Hepatic stellate cell (primary cell): ENCODE measurements at places on chromosomes 7 and 10.

- peak; percentile 78 for DNase-seq
These were observed 73.3 kb downstream of the PRPF18 start for GRCh38 chr10:13659887-13660550.

GRCh38 chr7:107924841-107925504, 34.0 kb downstream of the DLD start:
- no peak for DNase-seq

- DNase-seq = no peak
These were observed 40.6 kb upstream of the ABCA13 start for GRCh38 chr7:48130658-48131108.

DNA sequence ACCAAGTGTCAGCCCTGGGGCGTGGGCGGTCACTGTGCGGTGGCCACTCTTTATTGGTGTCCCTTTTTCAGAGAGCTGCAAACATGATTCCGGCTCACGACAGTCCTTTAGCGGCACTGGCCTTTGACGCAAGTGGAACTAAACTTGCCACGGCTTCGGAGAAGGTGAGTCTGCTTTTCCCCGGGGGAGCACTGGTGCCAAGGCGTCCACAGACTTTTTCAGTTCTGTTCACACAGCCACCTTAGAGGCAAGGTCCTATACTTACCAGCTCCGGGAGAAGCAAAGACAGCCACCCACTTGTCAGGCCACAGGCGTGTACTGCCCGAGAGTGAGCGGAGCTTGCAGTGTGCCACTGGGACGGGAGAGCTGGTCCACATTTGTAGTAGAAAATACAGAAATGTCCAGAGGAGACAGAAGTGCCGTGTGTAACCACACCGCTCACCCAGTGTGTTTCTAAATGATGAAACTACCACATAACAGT, 27.9 kb downstream of the WIPI2 start:
- DNase-seq = no peak

- no peak for DNase-seq
These were observed 75.8 kb upstream of the MRLN start for GRCh38 chr10:59829024-59829423.

DNA sequence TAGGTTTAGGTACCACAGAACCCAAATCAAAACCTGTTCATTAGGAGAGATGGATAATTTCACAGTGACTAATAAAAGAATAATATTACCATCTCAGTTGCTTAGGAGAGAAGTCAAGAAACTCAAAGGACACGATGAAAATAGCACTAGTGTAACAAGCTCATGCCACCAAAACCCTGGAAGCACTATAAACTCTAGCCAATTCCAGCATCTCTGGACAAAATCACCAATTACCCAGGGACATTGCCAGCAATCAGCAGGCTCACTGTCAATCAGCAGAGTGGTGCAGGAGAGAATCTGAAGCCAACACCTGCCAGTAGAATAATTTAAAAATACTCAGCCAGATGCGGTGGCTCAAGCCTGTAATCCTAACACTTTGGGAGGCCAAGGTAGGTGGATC, 88.9 kb downstream of the ARMH3 start:
- no peak for DNase-seq
